ENCODE measurements at places on chromosomes 1 and 21. TPM values are rescaled to one million over a fixed set of nuclear protein-coding genes. Genes with fewer than 3 reads are reported as not detected.

SLC44A5 gene
- total RNA-seq, result 2.1 TPM

CATSPERE gene
- total RNA-seq, result 1.1 TPM

GRCh38 chr1:62299426-62300200 is 19.6 kb downstream of the KANK4 start:
- H3K4me3 ChIP-seq, result no peak overlapping the region
- H3K27me3 ChIP-seq, result no peaks in the 10 kb centered on the region
- no peak overlapping the region for H3K27ac ChIP-seq
- H3K4me1 ChIP-seq, result peaks cover 10% of the 10 kb centered on the region
- DNase-seq, result no peak
- H3K36me3 ChIP-seq, result no peaks in the 10 kb centered on the region

- H3K36me3 ChIP-seq, result peaks cover 51% of the 10 kb centered on the region
- DNase-seq, result no peak
- peaks cover 15% of the 10 kb centered on the region for H3K4me1 ChIP-seq
- no peaks in the 10 kb centered on the region for H3K27me3 ChIP-seq
- H3K27ac ChIP-seq, result peak overlapping the region; percentile 5
- no peak overlapping the region for H3K4me3 ChIP-seq
Observed at GRCh38 chr1:112687785-112688496, 13.5 kb downstream of the MOV10 start.

All from spleen (tissue), 13 donors.